ENCODE measurements at places on chromosomes 7 and 10.
A peak's percentile ranks its signal among the peaks of the same experiment; 100 is the strongest.

GRCh38 chr10:21047511-21047910 lies 150.4 kb upstream of the NEBL start:
- no peak for DNase-seq

DNA sequence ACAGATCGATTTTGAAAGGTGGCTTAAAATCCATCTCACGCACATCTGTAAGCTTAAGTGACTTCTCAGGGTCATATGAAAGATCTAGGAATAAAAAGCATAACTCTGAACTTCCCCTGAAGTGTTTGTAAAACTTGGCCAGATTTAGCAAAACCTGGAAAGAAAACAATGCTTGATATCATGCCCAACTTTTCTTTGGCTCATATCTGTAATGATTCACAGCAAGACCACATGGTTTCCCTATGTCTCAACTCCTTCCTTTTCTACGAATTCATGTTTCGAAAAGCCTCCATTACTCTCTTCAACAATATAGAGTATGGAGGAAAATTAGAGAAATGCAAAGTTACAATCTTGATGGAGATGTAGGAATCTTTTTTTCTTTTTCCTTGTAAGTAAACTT lies 20.1 kb upstream of the CABCOCO1 start:
- no peak for DNase-seq

- no peak for DNase-seq
Measured at GRCh38 chr10:60463746-60464145, 74.1 kb upstream of the ANK3 start.

DNA sequence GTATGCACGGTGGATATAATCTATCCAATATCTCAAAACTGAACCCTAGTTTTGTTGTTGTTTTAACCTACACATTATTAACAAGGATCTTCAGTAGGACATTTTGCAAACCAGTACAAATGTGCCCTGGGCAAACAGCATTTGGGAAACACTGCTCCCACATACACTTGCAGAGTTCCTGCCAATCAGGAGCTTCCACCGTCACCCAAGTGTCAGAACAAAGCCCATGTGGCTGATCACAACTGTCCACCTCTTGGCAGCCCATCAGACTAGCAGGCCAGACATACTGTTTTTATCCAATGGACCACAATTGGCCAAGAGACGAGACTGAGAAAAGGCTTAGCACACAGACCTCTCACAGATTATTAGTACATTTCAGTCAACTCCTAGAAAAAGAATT lies 200.4 kb downstream of the FAM107B start:
- no peak for DNase-seq

GRCh38 chr7:54858008-54858692 lies 99.1 kb upstream of the SEC61G start:
- no peak for DNase-seq

GRCh38 chr10:62842983-62843382 lies 26.8 kb upstream of the EGR2 start:
- DNase-seq: no peak

DNA sequence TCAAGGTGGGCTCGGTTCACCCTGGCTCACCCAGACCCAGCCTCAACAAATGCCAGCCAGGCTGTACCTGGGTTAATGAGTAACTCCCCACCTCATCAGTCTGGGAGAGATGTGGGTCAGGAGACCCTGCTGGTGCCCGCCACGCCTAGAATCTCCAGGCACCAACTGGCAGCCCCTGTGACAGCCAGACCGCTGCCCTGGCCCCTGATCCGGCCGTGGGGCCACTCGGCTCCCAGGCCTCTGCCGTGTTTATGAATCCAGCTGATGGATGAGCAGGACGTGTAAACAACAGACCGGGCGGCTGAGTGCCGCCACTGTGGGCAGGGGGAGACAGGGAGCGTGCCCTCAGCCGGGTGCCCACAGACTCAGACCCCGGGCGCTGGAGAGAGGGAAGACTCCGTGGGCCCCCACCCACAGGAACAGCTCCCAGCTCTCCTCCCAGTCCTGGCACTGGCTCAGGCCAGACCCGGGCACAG lies 34.0 kb upstream of the PDGFA start:
- no peak for DNase-seq

GRCh38 chr7:35003679-35004303 lies 33.5 kb downstream of the DPY19L1 start:
- peak; percentile 94 for DNase-seq

- no peak for DNase-seq
Measured at GRCh38 chr7:38245409-38245977, 27.9 kb downstream of the TARP start.

- DNase-seq: no peak
Measured at GRCh38 chr10:125334545-125334944, 174.2 kb upstream of the CTBP2 start.

GRCh38 chr7:25633426-25634036 lies 405.2 kb upstream of the NPVF start:
- no peak for DNase-seq

GRCh38 chr7:157177333-157177982 lies 38.7 kb downstream of the UBE3C start:
- DNase-seq: no peak

GRCh38 chr10:110138197-110138812 lies 69.1 kb upstream of the MXI1 start:
- no peak for DNase-seq

DNA sequence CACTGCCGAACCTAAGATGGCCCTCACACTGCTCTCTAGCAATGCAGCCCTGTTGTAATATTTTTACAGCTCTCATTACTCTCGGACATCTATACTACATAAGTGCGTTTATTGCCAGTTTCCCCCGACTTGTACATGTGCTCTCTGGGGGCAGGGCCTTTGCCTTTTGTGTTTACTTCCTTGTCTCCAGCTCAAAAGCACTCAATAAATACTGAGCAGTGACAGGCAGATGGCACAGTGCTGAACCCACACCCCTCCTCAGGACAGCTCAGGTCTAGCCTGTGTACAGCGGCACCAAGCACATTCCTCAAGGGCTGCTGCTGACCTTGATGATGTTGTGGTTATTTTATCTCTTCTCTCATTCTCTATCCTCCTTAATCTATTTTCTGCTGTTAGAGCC lies 68.0 kb upstream of the ELMO1 start:
- DNase-seq: no peak

GRCh38 chr10:53699684-53700083 lies 927.1 kb upstream of the MBL2 start:
- no peak for DNase-seq

DNA sequence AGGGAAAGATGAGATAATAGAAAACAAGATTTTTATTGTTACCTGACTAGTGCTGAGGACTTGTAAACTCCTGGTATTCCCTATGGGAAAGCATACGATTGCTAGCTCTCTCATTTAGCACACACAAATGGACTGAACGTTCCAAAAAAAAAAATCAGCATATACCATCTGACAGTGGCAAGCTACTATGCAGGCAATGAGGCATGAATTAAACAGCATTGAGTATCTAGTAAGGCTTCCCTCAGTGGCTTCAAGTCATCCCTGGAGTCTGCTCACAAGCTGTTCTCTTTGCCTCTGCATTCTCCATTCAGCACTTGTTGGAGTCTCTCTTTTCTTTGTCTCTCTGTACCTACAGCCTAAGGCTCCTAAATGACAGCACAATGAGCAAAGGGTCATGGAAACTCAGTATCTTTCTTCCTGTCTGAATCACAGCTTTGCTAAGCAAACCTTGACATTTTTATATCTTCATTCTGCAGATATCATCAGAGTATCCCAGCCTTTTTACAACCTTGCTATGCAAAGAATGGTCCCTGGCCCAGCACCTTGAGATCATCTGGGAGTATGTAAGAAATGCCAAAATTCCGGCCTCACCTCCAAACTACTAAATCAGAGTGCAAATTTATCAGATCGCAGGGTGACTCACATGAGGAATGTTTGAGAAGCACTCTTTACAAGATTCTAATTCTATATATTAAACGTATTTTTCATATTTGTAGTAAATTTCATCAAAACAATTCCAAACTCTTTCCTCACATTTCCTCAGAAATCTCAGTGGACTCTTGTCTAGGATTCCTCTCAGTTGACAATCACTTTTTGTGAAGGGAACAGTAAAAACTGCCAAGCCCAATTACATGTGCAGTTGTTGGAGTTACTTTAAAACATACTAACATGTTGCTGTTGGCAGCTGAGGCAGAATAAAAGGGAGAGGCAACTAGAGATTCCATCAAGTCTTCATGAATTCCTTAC lies 10.8 kb upstream of the LIPA start:
- DNase-seq: no peak
